Cortex of kidney (tissue), 1 donor: ENCODE measurements at places on chromosomes 4 and X.

DNA sequence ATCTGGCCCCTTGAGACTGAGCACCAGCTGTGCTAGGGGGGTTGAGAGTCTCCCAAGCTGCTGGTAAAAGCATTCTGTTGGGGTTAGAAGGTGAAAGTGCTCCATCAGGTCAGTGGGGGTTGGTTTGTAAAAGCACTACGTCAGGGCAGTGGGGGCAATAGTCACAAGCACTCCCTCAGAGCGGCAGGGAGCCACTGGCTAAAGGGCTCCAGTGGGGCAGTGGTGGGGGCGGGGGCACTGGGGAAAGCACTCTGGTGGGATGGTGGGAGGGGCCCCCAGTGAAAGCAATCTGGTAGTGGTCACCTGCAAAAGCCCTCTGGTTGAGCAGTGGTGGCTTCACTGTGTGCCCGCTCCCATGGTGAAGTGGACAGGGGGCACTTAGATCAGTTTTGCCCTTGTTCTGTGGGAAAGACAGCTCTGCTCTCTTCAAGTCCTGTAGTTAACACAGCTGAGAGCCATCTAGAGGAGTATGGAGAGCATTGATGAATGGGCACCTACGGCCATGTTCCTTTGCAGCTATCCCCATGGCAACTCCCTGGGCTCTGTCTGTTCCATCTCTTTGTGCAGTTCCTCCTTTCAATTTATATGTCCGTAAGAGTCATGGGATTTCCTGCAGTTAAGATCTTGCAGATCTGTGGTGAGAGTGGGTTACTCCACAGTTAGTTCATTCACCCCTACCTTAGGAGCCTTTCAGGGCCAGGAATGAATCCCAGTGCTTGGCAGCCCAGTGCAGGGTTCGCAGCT, 106.4 kb downstream of the SH3BGRL start:
- DNase-seq: no peak

DNA sequence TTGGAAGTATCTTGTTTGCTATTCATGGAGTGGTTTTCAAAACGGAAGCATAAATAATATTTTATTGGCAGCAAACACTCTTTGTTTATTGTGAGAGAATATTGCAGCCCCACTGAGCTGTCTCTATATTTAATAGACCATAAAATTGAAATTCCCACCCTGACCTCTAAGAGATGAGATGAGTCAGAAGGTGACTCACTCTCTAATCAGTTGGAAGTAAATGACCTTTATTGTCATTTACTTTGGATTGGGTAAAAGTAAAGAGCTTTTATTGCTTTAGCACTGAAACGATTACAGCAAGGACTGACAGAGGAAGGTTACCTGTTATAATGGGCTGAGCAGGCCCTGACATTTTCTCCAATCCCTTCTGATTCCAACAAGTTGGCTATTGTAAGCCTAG, 55.0 kb downstream of the SYTL5 start:
- no peak for DNase-seq

DNA sequence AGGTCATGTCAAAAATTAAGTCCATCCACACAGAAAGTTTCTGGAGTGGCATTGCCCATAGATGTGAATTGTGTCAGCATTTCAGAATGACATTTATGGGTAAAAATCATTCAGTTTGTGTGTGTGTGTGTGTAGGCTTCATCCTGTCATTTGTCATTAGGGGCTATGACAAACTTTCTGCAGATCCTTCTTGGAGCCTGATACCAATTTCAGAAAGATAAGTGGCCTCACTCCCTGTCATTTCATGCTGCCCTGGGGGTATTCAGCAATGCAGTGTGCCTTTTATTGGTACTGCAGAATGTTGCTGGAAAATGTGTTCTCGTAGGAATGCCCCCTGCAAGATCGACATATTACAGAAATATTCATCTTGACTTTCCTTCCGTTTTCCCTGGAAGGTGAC, 659.7 kb downstream of the NLGN4X start:
- no peak for DNase-seq

GRCh38 chr4:77219266-77219665, 62.3 kb downstream of the CCNG2 start:
- no peak for DNase-seq

- DNase-seq: no peak
These were observed 334.0 kb downstream of the PCDH19 start for GRCh38 chrX:100076031-100076430.

GRCh38 chr4:41174444-41174843, 39.9 kb downstream of the APBB2 start:
- no peak for DNase-seq

DNA sequence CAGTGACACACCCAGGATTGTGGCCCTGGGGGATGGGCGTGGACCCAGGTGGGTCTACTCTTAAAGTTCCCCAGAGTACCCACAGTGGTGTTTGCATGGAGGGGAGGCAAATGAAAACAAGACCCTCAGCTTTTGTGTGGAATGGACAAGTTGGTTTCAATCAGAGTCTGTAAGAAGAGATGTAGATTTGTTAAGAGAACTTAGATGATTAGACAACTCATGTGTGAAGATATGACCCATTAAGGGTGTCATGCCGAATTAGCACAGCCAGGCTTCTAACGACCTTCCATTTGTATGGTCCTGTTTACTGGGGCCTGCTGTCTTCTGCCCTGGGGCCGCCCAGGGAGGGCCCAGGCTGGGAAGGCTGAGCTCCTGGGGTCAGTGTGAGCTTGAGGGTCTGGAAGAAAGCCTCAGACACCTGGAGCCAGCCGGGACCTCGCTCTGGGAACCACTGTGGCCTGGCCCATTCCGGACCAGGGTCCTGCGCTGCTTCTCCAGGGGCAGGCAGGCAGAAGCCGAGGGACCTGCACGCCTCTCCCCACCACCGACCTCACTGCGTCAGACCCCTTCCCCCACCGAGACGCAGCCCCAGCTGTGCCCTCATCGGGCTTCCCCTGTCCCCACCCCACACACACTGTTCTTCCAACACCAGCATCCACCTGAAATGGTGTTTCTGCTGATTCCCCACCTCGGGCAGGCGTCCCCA, 20.4 kb downstream of the UVSSA start:
- no peak for DNase-seq

GRCh38 chr4:88585917-88586316, 6.4 kb upstream of the HERC3 start:
- no peak for DNase-seq

- no peak for DNase-seq
These were observed 210.7 kb upstream of the MAD2L1 start for GRCh38 chr4:120277391-120277790.

DNA sequence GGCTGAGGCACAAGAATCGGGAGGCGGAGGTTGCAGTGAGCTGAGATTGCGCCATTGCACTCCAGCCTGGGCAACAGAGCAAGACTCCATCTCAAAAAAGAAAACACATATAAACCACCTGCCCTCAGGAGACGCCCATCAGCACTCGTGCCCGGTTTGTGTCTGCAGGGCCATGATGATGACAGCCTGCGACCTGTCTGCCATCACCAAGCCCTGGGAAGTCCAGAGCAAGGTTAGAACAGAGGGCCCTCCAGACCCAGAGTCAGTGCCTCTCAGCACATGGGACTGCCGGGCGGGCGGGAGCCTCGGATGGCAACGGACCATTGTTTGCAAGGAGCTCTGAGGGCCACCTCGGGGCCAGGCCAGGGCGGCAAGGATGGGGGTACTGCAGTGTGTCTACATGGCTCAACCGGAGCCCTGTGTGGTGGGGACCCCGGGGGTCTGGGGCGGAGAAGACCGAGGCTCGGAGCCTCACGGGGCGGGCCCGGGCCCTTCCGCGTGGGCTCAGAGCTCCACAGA, 9.3 kb downstream of the ATP5ME start:
- DNase-seq: no peak

DNA sequence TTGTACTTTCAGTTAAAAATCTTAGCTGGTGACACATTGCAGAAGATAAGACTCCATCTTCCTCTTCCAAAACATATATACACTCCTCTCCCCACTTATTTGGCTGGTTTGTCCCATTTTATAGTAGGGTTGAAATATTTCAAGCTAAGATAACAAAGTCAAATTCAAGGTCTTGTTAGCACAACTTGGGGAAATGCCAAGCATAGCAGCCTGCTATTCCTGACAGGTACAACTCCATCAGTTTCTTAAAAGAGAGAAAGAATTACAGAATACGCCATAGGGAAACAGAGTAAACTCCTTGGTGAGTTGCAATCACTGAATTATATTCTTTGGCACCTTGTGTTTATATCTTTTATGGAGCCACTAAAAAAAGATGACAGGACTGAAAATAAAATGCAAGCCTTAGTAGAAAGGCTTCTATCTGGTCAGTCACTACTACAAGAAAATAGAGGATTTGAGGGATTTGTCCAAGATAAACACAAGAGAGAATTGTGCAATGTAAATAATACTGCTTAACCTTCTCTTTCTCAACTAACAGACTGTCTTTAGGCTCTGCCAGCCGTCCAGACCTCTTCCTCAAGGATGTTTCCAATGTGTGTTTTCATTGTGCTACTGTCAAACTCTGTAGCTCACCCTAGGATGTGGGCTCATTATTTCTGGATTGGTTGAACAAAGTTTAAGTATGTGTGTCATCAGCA, 170.3 kb downstream of the VEGFC start:
- DNase-seq: no peak

DNA sequence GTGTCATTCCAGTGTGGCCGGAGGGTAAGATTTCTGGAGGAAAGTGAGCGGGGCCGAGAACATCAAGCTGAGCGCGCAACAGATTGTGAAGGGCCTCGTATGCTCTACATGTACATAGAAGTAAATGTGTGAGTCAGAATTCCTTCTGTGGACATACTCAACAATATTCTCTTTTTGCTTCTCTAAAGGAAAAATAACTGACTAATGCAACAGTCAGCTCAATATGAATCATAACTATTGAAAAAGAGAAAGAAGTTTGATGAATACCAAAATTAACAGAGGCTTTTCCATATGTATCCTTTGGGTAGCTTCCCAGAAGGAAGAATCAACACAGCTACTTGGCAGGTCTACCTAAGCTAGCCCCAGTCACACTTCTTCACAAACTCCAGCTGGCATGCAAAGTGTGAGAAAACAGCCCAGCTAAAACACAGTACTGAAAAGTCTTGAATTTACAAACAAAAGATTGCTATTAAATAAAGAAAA, 87.5 kb upstream of the ZFP42 start:
- no peak for DNase-seq

DNA sequence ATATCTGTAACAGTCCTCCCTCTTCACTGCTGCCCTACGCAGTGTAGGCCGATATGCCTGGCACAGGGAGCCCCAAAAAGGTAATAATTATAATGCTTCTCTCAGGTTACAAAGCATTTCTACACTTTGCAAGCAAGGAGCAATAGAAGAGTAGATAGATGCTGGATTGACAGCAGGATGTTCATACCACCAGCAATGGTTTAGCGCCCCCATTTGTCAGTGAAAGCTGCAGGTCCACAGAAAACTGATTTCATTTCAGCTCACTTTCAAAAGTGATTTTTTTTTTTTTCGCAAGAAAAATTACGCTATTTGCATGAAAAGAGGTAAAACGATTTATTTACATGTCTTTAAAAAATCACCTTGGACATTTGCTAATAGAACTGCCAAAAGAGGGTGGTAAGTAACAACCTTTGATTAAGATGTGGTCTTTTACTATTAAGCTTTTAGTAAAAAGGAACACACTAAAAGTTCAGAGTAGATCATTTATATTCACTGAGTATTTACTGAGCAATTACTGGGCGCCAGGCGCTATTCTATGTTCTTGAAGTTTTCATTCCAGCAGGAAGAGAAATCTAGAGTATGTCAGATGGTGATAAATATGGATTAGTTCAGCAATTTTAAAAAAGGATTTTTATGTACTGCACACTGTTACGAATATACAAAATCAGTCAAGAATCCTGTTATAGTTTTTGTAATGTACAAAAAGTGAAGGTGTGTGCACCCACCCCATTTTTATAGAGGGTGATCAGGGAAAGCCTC, 34.4 kb downstream of the HPF1 start:
- no peak for DNase-seq

- DNase-seq: no peak
These were observed 1.3 kb upstream of the PDHA1 start for GRCh38 chrX:19342331-19342906.

- DNase-seq: no peak
These were observed 451.5 kb downstream of the UBE2NL start for GRCh38 chrX:144335402-144335801.

DNA sequence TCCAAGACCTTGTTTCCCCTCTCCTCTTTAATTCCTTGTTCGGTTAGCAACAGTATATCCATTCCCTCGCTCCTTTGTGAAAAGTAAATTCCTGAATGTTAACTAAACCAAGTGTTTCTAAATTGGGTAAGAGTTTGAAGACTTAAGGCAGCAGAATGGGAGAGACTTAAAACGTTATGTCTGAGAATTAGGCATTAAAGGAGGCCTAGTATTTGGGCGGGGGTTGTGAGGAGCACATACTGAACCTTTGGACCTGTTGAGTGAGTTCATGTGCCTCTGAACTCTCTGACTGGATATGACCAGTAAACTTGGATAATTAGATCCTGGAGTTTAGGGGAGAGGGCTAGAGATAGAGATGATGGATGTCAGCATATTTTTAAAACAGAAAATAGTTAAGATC, 1.2 kb downstream of the MSMO1 start:
- no peak for DNase-seq

DNA sequence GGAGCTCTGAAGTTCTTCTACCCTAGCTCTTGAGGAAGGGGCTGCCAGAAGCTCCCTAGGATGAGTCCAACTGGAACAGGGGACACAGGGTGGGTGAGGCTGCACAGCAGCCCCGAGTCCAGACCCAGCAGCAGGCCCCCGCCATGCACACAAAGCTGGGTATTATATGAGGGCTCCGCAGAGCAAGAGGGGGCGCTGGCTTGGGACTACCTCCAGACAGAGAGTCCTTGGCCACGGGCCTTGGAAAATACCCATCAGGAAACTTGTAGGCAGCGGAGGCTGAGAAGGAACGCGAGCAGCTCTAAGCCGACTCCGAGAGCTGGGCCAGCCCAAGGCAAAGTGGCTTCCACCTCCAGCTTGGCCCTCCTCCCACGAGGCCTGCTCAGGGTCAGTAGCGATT, 8.1 kb downstream of the HCFC1 start:
- no peak for DNase-seq

DNA sequence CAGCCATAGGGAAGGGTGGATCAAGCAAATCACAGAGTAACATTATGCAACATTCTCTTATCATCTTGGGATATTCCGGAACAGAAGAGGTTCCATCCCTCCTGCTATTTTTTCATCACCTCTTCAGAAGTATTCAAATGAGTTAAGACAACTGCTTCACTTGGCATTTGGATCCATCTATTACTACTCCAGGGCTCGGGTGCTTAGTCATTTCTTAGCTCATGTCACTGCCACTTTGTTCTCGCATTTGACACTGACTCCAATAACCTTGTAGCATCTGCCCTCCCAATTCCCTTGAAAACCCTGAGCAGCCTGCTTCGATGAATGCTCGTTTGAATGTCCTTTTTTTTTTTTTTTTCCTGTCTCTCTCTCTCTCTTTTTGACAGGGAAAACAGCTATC, 114.9 kb downstream of the PPARGC1A start:
- no peak for DNase-seq

DNA sequence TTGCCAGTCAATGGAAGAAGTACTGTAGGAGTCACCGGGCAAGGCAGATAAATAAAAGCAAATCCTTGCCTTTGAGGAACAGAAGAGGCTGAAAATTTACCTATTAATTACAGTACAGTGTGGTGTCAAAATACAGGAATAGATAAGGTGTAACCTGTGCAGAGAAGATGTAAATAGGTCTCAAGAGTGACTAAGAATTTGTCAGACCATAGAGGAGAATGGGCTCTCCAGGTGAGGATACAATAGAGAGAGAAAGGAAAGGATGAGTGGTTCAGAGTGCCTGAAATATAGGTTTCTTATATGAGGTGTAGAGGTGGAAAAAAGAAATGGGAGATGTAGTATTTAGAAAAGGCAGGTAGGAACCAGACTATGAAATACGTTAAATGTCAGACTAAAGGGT, 801 bp upstream of the ZC4H2 start:
- DNase-seq: no peak

GRCh38 chrX:133335027-133335426, 80.3 kb downstream of the GPC4 start:
- no peak for DNase-seq
